ENCODE measurements at places on chromosomes 16 and 17. TPM values are rescaled to one million over a fixed set of nuclear protein-coding genes. Genes with fewer than 3 reads are reported as not detected.

Gene RNF43
- 0.10 TPM for total RNA-seq

Gene ZNF629
- 17.4 TPM for total RNA-seq

Gene PRSS33
- not detected for total RNA-seq

Gene HNF1B
- total RNA-seq: 27.4 TPM

Gene SCNN1B
- total RNA-seq: 0.14 TPM

Gene C17orf50
- total RNA-seq: 0.33 TPM

Gene FAM20A
- total RNA-seq: not detected

Gene B9D1
- total RNA-seq: 44.5 TPM

Gene SPN
- not detected for total RNA-seq

Gene CCL17
- not detected for total RNA-seq

Gene KRTAP2-2
- not detected for total RNA-seq

Gene SPATA32
- 0.13 TPM for total RNA-seq

Gene WNT3
- 3.8 TPM for total RNA-seq

Gene HSPB9
- total RNA-seq: not detected

Gene RAB37
- 3.1 TPM for total RNA-seq

Gene UQCRC2
- 157 TPM for total RNA-seq
